Thoracic aorta endothelial cell (primary cell): ENCODE measurements at places on chromosomes 7 and 10. TPM values are rescaled to one million over a fixed set of nuclear protein-coding genes. Genes with fewer than 3 reads are reported as not detected.

The ANKRD61 gene
- 0.22 TPM in 1 of 2 replicates, not detected in the other for total RNA-seq

The ASB4 gene
- total RNA-seq, result under 0.01 TPM in 1 of 2 replicates, not detected in the other

The STEAP4 gene
- total RNA-seq, result under 0.01 TPM in 2 replicates

The ZNF117 gene
- total RNA-seq, result 19.6 and 28.9 TPM in 2 replicates

The ASIC3 gene
- total RNA-seq, result 0.07 TPM in 1 of 2 replicates, not detected in the other

The CHST3 gene
- 14.2 and 17.2 TPM in 2 replicates for total RNA-seq

The EIF5AL1 gene
- 0.93 and 1.6 TPM in 2 replicates for total RNA-seq

The DYNC1I1 gene
- total RNA-seq, result 1.6 and 4.0 TPM in 2 replicates

The SAMD8 gene
- total RNA-seq, result 38.6 and 39.1 TPM in 2 replicates

The GDF2 gene
- not detected in 2 replicates for total RNA-seq

The GSAP gene
- total RNA-seq, result 1.7 and 6.6 TPM in 2 replicates

The RGS10 gene
- 32.1 and 35.9 TPM in 2 replicates for total RNA-seq

The ELOVL3 gene
- total RNA-seq, result not detected in 2 replicates

The ATP5MK gene
- total RNA-seq, result 285 and 339 TPM in 2 replicates

The PTPN12 gene
- 120 and 134 TPM in 2 replicates for total RNA-seq

The NODAL gene
- total RNA-seq, result not detected in 2 replicates

The SFRP5 gene
- total RNA-seq, result not detected in 2 replicates

The GOLGA7B gene
- total RNA-seq, result not detected in 2 replicates

The IDI1 gene
- 89.9 and 119 TPM in 2 replicates for total RNA-seq
